B cell (primary cell): ENCODE measurements at places on chromosomes 16 and 17. TPM values are rescaled to one million over a fixed set of nuclear protein-coding genes. Genes with fewer than 3 reads are reported as not detected.

Gene KRT33B
- total RNA-seq: not detected in 2 replicates

Gene GRIN2A
- 0.44 and 0.66 TPM in 2 replicates for total RNA-seq

DNA sequence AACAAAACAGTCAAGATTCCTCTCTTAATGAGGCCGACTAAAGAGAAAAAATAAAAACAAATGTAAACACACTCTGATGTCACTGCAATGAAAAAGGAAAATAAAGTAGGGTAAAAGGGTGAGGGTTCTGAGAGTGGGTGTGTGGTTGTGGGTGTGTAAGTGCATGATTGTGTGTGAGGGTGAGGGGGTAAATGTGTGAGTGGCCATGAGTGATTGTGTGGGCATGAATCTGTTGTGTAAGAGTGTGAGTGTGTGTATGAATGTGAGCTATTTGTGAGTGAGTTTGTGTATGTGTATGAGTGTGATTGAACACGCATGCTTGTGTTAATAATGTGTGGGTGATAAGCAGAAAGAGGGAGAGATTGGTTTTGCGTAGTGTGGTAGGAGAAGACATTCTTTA is 132.8 kb downstream of the CDH11 start:
- no peak for DNase-seq
- H3K4me3 ChIP-seq: no peak overlapping the region
- H3K4me1 ChIP-seq: no peaks in the 10 kb centered on the region
- no peaks in the 10 kb centered on the region for H3K27me3 ChIP-seq
- H3K36me3 ChIP-seq: no peaks in the 10 kb centered on the region

DNA sequence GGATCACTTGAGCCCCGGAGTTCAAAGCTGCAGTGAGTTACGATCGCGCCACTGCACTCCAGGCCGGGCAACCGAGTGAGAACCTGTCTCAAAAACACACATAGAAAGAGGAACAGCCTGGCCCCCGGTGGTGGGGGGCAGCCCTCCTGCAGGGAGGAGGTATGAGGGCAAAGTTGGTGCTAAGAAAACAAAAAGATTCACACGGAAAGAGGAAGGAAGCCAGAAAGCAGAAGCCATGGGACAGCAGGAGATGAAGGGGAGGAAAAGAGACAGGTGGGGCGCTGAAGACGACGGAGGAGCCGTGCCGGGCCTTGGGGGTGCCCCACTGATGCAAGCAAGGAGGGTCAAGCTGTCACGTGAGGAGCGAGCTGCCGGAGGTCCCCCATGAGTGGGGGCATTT is 8.2 kb upstream of the C16orf74 start:
- peak; percentile 89 for DNase-seq
- no peaks in the 10 kb centered on the region for H3K27me3 ChIP-seq
- no peaks in the 10 kb centered on the region for H3K36me3 ChIP-seq

DNA sequence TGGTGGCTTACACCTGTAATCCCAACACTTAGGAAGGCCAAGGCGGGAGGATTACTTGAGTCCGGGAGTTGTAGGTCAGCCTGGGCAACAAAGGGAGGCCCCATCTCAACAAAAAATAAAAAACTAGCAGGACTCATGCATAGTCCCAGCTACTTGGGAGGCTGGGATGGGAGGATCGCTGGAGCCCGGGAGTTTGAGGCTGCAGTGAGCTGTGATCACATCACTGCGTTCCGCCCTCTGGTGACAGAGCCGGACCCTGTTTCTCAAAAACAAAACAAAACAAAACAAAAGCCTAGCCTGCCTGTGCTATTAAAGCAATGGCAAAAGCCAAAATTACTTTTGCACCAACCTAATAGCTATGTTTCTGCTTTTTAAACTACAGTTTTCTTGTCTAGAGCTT is 1.5 kb downstream of the FCSK start:
- no peaks in the 10 kb centered on the region for H3K27me3 ChIP-seq
- H3K4me3 ChIP-seq: no peak overlapping the region
- H3K36me3 ChIP-seq: no peaks in the 10 kb centered on the region
- no peak overlapping the region for H3K27ac ChIP-seq

DNA sequence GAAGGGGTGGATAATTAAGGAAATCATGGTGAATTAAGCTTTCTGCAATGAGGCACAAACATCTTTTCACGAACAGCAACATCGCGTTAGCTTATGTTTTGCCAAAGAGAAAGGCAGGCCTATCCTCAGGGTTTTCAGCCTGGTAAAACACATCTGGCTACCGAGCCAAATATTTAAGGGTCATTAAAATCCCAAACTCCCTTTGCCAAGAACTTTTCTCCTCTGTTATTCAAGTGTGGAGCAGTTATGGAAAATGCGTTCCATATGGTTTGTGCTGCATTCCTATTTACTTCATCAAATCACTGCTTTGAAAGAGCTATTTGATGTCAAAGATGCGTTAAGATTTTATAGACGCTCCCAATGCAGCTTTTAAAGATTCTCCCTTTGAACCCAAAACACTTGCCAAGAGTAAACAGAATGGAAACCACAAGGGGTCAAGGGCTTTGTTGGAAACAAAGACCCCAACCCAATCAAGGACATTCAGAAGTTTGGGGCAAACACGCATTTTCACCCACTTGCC is 308.3 kb upstream of the CDH5 start:
- H3K4me3 ChIP-seq: no peak overlapping the region
- DNase-seq: no peak
- H3K27ac ChIP-seq: no peak overlapping the region

DNA sequence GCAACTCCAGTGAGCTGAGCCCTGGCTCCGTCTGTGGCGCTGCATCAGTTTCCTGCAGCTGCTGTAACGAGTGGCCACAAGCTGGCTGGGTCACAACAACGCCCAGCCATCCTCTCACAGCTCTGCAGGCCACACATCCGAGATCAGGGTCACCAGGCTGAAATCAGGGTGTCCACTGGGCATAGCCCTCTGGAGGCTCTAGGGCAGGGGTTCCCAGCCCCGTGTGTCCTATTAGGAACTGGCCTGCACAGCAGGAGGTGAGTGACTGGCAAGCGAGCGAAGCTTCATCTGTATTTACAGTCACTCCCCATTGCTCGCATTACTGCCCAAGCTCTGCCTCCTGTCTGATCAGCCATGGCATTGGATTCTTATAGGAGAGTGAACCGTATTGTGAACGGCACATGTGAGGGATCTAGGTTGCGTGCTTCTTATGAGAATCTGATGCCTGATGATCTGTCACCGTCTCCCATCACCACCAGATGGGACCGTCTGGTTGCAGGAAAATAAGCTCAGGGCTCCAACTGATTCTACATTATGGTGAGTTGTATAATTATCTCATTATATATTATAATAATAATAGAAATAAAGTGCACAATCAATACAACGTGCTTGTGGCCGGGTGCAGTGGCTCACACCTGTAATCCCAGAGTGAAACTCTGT is 176.5 kb downstream of the SEC14L1 start:
- H3K4me1 ChIP-seq: peaks cover 43% of the 10 kb centered on the region
- no peaks in the 10 kb centered on the region for H3K36me3 ChIP-seq
- H3K4me3 ChIP-seq: no peak overlapping the region

GRCh38 chr17:80619535-80620235 is 75.0 kb downstream of the RPTOR start:
- no peaks in the 10 kb centered on the region for H3K4me1 ChIP-seq
- no peak overlapping the region for H3K27ac ChIP-seq
- H3K4me3 ChIP-seq: no peak overlapping the region
- no peaks in the 10 kb centered on the region for H3K27me3 ChIP-seq

- no peak for DNase-seq
- no peaks in the 10 kb centered on the region for H3K27me3 ChIP-seq
- no peaks in the 10 kb centered on the region for H3K4me1 ChIP-seq
These were observed 227.1 kb upstream of the ZFHX3 start for GRCh38 chr16:73275024-73275423.

Gene EDC4
- total RNA-seq: 83.3 and 95.1 TPM in 2 replicates

Gene KRT13
- total RNA-seq: not detected in 2 replicates

DNA sequence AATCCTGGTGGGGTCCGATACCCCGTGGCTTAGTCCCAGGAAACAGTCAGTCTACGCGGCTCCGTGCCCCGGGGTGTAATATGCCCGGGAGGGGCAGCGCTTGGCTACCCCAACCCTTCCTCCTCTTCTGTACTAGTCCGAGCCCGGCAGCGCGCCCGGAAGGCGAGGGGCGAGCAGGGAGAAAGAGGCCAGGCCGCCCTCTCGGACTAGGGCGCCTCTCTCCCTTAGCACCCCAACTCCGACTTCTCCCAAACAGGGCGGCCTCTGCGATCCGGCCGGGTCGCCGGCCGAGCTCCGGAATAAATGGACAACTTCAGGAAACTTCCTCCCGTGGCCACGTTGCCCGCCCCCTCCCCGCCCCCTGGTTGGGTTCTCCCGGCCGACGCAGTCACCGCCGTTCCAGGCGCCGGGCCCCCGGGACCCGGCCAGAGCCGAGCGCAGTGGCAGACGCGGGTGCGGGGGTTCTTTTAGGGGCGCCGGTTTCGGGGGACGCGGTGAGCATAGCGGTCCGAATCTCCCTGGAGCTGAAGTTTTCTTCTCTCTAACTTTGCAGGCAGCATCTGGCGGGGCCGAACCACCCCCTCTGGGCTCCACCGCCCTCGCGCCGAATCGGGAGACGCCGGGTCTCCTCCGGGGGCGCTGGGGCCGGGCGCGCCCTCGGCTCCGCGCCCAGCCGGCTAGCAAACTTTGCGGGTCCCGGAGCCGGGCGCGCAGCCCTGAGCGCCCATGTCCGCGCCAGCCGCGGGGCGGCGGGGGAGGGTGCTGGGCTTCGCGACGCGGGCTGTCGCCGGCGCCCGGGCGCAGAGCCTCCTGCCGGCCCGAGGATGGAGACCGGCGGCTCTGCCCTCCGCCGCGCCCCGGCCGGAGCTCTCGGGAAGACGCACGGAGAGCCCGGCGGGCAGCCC is at the start of gene SDK2:
Gene SDK2 (minus strand): TSS at position 301 of the 905 bp plus-strand sequence. CDS start 357 bp downstream, outside the sequence.
- DNase-seq: no peak
- peaks cover 20% of the 10 kb centered on the region for H3K4me1 ChIP-seq
- no peaks in the 10 kb centered on the region for H3K27me3 ChIP-seq
- no peak within 1 kb of the TSS for H3K27ac ChIP-seq
- peak within 1 kb of the TSS; percentile 39 for H3K4me3 ChIP-seq

GRCh38 chr16:82641336-82641984 is 14.7 kb downstream of the CDH13 start:
- no peak overlapping the region for H3K4me3 ChIP-seq
- no peaks in the 10 kb centered on the region for H3K4me1 ChIP-seq
- no peaks in the 10 kb centered on the region for H3K27me3 ChIP-seq
- H3K36me3 ChIP-seq: no peaks in the 10 kb centered on the region
- no peak for DNase-seq
- no peak overlapping the region for H3K27ac ChIP-seq

- H3K4me1 ChIP-seq: no peaks in the 10 kb centered on the region
- no peak overlapping the region for H3K4me3 ChIP-seq
- H3K27ac ChIP-seq: no peak overlapping the region
- no peak for DNase-seq
These were observed 82.5 kb downstream of the C17orf67 start for GRCh38 chr17:56751145-56751738.

Gene MT1E
- not detected in 2 replicates for total RNA-seq

GRCh38 chr16:69888005-69888590 is 63.0 kb upstream of the CLEC18A start:
- H3K27ac ChIP-seq: no peak overlapping the region
- no peak for DNase-seq
- H3K36me3 ChIP-seq: no peaks in the 10 kb centered on the region
- no peak overlapping the region for H3K4me3 ChIP-seq
- no peaks in the 10 kb centered on the region for H3K4me1 ChIP-seq
- no peaks in the 10 kb centered on the region for H3K27me3 ChIP-seq

DNA sequence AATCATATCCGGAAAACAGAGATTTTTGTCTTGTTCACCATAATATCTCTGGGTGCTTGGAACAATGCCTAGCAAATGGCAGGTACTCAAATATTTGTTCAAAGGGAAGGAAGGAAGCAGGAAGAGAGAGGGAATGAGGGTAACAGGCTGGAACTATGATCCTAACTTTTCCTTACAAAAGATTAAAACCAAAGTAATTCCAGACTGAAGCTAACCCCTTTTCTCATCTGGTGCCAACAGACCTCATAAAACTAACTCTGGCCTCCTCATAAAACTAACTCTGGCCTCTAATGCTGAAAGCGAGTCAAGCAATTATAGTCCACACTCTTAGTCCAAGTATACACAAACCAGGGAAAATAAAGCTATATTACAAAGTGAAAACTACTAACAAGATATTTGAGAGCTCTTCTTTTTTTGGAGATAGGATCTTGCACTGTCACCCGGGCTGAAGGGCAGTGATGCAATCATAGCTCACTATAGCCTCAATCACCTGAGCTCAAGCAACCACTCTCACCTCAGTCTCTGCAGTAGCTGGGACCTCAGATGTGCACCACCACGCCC is 84.6 kb downstream of the KANSL1 start:
- no peak overlapping the region for H3K4me3 ChIP-seq
- no peaks in the 10 kb centered on the region for H3K36me3 ChIP-seq
- no peak for DNase-seq
- H3K27ac ChIP-seq: no peak overlapping the region
- H3K27me3 ChIP-seq: no peaks in the 10 kb centered on the region
- H3K4me1 ChIP-seq: peaks cover 13% of the 10 kb centered on the region

GRCh38 chr16:86217001-86217890 is 293.1 kb upstream of the FOXF1 start:
- H3K36me3 ChIP-seq: no peaks in the 10 kb centered on the region
- no peak for DNase-seq
- H3K27me3 ChIP-seq: peaks cover 15% of the 10 kb centered on the region
- H3K4me3 ChIP-seq: no peak overlapping the region
- no peak overlapping the region for H3K27ac ChIP-seq
- H3K4me1 ChIP-seq: peaks cover 32% of the 10 kb centered on the region

DNA sequence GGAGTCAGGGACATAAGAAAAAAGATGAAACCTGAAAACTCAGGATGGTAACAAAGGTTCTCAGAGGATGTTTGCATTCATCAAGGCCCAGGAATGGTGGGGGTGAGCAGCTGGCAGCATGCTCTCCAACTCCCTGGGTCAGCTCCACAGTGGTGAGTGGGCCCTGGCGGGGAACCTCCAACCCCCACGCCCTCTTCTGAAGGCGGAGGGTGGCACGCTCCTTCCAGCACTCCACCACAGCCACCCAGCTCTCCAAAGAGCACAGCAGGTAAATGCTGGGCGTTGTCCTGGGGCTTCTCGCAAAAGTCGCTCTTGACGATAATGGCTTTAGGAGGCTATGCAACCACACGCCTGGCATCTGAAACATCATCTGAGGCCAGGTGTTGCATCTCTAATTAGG is 173.8 kb downstream of the C16orf78 start:
- no peak overlapping the region for H3K4me3 ChIP-seq
- H3K36me3 ChIP-seq: no peaks in the 10 kb centered on the region
